ENCODE measurements at places on chromosomes 12 and 14.

GRCh38 chr12:49903700-49904423 lies at the start of gene FAIM2:
TSS of gene FAIM2 (minus strand) at chr12:49903900. CDS start at chr12:49903792, 108 bp downstream.
- DNase-seq: peak; percentile 73

DNA sequence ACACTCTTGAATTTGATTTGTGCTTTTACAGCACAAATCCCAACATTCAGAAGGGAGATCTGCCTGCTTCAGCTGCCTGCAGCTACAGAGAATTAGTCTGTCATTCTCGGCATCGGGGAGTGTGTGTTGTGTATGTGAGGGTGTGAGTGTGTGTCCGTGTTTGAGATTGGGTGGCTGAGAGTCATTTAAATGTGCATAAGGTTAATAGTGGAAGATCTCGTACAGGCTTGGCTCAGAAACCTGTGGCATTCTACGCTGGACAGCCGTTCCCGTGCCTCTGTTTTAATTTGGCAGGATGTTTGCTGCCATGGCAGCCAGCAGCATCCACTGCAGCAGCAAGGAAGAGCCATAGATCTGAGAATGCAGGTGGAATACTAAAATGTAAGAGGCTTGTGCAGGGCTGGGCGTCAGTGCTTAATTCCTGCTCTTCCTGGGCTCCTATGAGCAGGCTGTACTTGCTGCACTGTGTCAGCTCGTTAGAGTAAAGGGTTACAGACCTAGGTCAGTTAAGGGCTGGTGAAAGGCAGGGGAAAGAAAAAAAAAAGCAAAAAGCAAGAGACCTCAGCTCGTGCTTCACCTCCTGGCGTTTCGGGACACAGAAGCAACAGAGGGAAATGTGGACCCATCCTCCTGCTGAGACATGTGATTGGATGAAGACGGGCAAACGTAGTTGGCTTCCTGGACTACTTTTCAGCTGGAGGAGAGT lies 205.4 kb downstream of the NAV3 start:
- DNase-seq: no peak

- DNase-seq: peak; percentile 22
Observed at GRCh38 chr12:8912914-8913313, 1.4 kb upstream of the PHC1 start.

DNA sequence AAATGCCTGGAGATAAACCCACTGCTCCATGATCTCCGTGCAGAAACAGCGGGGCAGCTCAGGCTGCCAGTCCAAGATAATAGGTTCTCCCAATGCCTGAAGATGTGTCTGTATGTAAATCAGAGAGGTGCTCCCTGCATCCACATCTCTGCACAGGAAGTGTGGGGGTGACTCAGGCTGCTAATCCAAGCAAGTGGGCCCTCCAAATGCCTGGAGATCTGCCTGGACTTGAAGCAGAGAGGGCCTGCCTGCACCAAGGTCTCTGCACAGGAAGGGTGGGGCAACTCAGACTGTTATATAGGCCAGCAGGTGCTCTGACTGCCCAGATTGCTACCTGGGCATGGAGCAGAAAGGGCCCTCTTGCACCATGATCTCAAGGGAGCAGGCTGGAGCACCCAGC lies 504.7 kb downstream of the LRFN5 start:
- DNase-seq: no peak

GRCh38 chr14:36773558-36773957 lies 111.9 kb downstream of the PAX9 start:
- peak; percentile 28 for DNase-seq
